NCI-H2029 (cell line): ENCODE measurements at places on chromosomes 11 and 22.
A peak's percentile ranks its signal among the peaks of the same experiment; 100 is the strongest.

- DNase-seq, result no peak
These were observed 2.3 kb downstream of the GATD1 start for GRCh38 chr11:774873-775592.

- no peak for DNase-seq
These were observed 28.4 kb downstream of the NAP1L4 start for GRCh38 chr11:2963761-2964160.

DNA sequence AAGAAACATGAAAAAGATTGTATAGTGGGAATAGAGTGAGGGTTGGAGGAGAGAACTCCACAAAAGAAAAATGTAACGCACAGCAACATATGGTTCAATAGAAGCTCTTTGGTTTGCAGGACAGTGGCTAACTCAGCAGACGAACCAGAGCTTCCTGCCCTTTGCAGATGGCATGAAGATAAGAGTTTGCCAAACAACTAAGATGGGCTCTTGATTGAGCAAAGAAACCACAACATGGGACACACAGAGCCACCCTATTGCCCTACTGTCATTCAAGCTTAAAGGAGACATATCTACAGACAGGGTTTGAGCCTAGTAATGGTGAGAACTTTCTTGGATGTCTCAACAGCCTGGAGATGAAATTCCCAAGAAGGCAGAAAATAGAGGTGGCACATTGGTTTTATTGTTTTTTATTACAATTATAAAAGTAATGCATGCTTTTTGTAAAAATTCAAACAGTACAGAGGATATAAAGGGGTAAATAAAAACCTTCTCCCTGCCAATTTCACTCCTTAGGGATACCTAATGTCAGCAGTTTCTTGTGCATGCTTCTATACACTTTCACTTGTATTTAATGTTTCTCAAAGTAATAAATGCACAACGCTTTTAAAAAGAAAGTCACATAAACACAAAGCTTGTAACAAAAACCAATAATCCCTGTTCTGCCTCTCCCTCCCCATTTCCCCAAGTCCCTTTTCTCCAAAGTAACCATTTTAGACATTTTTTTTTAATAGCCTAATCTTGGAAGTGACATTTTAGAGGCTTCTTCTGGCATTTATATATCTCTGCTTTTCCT lies 63.7 kb downstream of the COPB1 start:
- DNase-seq, result no peak

- DNase-seq, result no peak
These were observed 9.9 kb upstream of the OR8D2 start for GRCh38 chr11:124329787-124330478.

- DNase-seq, result no peak
These were observed 31.0 kb upstream of the ACCSL start for GRCh38 chr11:44016546-44017442.

DNA sequence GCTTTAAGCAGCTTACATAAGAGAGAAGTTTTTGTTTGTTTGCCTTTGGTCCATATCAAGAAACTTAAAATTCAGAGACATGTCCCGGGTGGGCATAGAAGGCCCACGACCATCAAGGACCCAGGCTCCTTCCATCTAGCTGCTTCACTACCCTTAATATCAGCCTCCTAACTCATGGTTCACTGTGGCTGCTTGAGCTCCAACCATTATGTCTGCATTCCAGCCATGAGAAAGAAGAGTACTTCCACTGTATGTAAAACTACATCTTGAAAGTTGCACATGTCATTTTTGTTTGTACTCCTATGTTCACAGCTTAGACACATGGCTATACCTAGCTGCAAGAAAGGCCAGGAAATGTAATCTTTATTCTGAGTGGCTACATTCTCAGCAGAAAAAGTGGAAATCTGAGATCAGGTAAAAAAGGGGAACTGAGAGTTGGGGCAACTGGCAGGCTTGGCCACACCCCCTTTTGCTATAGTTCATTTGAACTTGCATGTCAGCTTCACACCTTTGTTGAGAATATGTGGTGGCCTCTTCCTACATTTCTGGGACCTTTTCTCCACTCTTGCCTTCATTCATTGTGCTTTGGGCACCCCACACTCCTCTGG lies 81.3 kb upstream of the TP53I11 start:
- DNase-seq, result no peak

GRCh38 chr11:134498326-134499139 lies 86.5 kb upstream of the B3GAT1 start:
- DNase-seq, result peak; percentile 81

DNA sequence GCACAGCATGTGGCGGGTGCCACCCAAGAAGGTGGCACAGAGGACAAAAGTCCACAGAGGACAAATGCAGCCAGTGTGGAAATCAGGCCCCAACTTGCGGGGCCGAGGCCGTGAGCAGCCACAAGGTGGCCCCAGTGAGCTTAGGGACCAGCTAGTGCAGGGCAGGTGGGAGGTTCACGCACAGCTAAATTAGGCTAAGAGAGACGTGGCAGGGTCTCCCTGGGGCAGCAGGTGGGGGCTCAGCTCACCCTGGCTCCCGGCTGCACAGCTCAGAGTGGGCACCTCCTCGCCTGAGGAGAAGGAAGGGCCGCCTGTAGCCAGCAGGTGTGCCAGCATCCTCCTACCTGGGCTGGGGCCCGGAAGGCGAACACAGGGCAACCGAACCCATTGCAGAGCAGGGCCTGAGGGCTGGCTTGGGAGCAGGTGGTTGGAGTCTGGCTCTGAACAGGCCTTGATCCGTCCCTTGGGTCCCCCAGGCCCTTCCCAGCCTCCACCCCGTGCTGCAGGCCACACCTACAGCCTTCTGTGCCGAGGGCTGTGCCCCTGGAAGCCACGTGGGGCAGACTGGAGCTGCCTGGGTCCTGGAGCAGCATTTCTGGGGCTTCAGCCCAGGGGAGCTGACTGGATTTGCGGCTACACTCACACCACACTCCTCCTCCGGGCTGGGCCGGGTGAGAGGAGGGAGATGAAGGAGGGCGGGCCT lies 26.1 kb upstream of the CELSR1 start:
- DNase-seq, result peak; percentile 74

- no peak for DNase-seq
These were observed 22.7 kb downstream of the CCDC81 start for GRCh38 chr11:86397351-86397750.

DNA sequence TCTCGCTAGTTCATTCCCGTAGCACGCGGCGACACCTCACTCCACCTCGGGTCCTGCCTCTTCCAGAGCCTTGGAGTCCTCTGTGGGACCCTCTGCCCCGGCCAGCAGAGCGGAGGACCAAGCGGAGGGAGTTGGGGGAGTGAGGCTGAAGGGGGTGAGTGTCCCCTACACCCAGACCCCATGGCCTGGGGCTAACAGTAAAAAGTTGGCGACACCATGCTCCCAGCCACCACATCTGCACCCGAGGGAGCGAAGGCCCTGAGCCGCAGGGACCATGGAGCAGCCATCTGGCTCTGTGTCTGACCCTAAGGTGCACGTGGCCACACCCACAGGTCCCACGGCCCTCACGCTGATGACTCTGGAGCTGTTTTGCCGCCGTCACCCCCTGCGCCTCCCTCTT lies 293.8 kb downstream of the BRD1 start:
- DNase-seq, result no peak

DNA sequence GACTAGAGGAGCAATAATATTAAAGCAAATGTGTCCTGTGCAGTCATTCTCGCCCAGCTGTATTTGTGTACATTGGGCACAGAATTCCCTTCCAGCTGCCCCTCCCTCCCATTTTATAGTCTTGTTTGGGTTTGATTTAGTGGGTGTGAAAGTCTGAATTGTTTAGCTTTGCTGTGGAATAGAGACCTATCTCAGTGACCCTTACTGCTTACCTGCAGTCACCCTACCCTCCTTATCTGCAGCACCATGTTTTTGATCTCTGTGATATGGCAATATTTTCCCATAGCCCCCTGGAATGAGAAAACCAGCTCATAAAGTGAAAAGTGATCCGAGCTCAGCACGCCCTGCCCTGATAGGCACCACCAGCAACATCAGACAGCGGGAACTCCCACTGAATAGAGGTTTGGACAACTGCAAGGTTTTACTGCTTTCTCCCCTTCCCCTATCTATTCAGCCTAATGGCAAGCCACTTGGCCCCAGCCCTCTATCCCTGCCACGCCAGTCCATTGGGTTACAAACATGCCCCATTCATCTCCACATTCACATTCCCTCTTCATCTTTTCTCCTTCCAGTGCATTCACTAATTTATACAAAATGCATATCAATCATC lies 199.0 kb downstream of the ETS1 start:
- no peak for DNase-seq

DNA sequence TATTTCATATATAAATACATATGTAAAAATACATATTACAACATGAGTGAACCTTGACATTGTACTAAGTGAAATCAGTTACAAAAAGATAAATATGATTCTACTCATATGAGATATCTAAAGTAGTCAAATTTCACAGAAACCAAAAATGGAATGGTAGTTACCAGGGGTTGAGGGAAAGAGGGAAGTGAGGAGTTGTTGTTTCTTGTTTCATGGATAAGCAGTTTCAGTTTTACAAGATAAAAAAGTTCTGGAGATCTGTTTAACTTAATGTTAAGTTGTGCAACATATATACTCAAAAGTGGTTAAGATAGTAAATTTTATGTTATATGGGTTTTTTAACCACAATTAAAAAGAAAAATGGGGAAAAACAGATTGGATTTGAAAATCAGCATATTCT lies 107.7 kb downstream of the ELP4 start:
- DNase-seq, result no peak

- DNase-seq, result no peak
These were observed 80.4 kb upstream of the KCNQ1OT1 start for GRCh38 chr11:2779981-2780849.

GRCh38 chr22:19659805-19660345 lies 54.4 kb upstream of the SEPTIN5 start:
- DNase-seq, result no peak

GRCh38 chr11:62599901-62600300 lies 1.8 kb downstream of the MTA2 start:
- no peak for DNase-seq

GRCh38 chr11:128687321-128687720 lies 6.6 kb upstream of the FLI1 start:
- no peak for DNase-seq

GRCh38 chr11:111283945-111284481 lies 14.3 kb upstream of the POU2AF3 start:
- no peak for DNase-seq

GRCh38 chr11:64000026-64000739 lies 13.9 kb downstream of the OTUB1 start:
- no peak for DNase-seq

DNA sequence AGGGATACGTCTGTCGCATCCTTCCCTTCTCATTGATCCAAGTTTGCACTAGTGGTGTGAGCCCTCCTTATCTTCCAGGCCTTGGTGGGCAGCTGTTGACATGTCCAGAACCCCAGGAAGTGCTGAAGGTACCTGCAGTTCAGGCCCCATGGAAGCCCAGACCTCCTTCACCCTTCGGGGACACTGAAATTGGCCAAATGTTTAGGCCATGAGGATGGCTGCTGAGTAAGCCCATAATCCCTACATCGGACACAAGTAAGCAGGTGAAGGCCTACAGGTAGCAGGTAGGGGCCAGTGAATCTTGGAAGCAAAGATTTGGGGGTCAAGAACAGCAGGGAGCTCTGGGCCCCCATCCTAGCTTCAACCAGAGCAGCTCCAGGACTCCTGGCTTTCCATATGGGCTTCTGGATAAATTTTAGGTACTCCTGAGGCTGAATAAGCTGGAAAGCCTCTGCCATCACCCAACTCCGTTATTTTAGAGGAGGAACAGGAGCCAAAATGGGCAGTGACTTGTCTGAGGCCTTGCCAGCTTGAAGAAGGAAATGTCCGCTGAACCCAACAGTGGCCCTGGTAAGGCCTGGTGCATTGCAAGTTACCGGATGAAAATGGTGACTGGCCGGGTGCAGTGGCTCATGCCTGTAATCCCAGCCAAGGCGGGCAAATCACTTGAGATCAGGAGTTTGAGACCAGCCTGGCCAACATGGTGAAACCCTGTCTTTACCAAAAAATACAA lies 45.2 kb downstream of the MORC2 start:
- DNase-seq, result no peak

DNA sequence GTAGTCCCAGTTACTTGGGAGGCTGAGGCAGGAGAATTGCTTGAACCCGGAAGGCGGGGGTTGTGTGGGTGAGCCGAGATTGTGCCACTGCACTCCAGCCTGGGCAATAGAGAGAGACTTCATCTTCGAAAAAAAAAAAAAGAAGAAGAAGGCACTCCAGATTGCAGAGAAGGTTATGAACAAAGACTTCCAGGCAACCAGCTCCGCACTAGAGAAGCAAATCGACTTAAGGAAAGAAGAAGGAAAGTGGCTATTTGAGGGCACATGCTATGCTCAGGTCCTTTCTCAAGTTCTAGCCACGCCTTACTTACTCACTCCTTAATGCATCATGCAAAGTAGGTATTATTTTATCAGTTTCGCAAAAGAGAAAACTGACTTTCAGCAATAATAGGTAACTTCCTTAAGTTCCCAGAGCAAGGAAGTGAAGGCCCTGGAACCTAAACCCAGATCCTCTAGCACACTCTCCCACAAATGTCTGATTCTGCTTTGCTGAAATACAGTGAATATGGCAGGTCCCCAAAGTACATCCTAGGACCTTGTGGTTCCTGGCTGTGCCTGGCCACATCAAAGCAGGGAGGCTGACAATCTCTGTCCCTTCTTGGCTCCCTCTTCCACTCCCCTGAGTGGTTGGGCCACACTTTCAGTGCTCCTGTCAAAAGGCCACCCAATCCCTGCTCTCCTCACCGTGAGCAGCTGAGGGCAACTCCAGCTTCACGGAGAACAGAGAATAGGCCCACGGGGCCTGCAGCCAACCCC lies 14.2 kb downstream of the CD3E start:
- no peak for DNase-seq

DNA sequence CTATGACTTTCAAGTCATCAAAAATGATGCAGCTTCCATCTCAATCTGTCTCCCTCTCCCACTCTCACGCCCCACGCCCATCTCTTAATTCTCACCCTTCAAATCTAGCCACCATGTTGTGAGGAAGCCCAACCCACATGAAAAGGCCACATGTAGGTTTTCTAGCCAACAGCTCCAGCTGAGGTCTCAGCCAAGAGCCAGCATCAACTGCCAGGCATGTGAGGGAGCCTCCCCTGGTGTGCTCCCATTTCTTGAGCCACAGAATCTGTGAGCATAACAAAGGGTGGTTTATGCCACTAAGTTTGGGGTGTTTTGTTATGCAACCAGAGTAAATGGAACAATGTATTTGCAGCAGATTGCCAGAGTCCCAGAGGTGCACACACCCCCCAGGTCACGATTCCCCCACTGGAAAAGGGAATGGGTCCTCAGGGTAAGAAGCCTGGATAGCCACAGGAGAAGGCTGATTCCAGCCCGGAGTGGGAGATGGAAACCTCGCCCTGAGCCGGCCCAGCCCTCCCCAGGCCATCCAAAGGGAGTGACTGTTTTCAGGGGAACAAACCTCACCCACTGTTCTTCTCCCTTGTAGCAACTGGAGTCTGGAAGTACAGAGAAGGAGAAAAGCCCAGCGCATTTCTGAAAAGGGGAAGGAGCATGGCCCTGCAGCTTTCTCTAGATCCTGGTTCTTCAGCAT lies 20.0 kb upstream of the LINC01488 start:
- DNase-seq, result no peak
